Neural progenitor cell (in vitro differentiated cells): ENCODE measurements at places on chromosomes 4 and X. TPM values are rescaled to one million over a fixed set of nuclear protein-coding genes. Genes with fewer than 3 reads are reported as not detected.

Gene PIR
- total RNA-seq, result 40.2 and 45.0 TPM in 2 replicates

DNA sequence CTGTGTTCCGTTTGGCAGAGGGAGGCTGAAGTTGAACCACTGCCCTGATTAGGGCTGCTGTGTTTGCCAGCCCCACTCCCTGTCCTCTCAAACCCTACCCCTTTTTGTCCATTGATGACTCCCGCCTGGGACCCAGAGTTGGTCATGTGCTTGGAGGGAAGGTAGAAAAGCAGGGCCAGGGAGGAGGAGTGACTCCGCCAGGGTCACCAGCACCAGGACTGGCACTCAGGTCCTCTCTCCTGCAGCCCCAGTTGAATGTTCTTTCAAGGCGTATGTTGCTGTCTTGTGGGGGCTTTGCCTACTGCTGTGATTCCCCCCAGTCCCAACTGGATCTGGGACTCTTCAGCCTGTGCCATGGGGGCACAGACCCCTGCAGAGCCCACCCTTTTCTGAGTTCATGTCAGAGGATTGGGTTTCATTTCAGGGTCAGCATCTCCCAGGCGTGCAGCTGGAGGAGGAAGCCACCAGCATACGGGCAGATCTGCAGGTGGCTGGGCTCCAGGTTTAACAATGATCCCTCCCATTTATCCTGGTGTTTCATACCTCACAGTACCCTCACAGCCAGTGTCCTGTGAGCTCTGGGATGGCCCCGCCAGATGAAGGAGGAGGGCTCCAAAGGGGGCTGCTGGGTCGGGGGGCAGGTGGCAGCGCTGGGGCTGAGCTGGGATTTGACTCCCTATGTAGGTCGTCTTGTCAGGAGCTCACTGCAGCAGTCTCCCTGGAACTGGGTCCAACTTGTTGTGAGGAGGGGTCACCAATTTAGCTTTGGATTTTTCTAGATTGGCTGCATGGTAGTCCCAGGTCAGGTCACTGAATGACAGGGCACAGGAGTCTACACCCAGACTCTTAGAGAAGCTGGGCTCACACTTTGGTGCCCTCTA is 55.7 kb downstream of the MSX1 start:
- DNase-seq, result no peak
- no peaks in the 10 kb centered on the region for H3K36me3 ChIP-seq
- no peaks in the 10 kb centered on the region for H3K4me1 ChIP-seq
- H3K27me3 ChIP-seq, result peaks cover 3% of the 10 kb centered on the region

GRCh38 chr4:75484190-75484589 is 30.0 kb downstream of the RCHY1 start:
- no peak overlapping the region for H3K4me3 ChIP-seq
- no peaks in the 10 kb centered on the region for H3K27me3 ChIP-seq
- no peak overlapping the region for H3K27ac ChIP-seq
- peak; percentile 2 for DNase-seq
- peaks cover 4% of the 10 kb centered on the region for H3K4me1 ChIP-seq

DNA sequence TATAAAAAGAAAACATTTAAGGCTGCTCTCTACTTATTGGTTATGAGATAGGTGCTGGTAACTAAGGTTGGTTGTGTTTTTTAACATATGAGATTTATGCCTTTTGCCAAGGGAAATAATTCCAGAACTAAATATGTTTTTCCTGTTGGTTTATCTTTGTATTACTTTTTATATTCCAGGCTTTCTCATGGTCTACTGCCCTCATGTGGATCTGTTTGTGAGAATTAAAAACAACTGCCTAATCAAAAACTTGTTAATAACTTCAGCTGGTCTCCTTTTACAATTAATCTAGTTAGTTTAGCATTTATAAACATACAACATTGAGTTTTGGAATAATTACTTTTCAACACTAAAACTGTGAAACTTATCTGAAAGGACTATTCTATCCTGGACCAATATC is 1208.3 kb downstream of the ADGRL3 start:
- no peak overlapping the region for H3K4me3 ChIP-seq
- H3K27me3 ChIP-seq, result no peaks in the 10 kb centered on the region
- no peaks in the 10 kb centered on the region for H3K36me3 ChIP-seq
- no peaks in the 10 kb centered on the region for H3K4me1 ChIP-seq

- H3K4me1 ChIP-seq, result peaks cover 13% of the 10 kb centered on the region
- no peak overlapping the region for H3K4me3 ChIP-seq
- no peak overlapping the region for H3K27ac ChIP-seq
Measured at GRCh38 chr4:185011408-185011807, 6.9 kb upstream of the HELT start.

- H3K4me1 ChIP-seq, result no peaks in the 10 kb centered on the region
- H3K27ac ChIP-seq, result no peak overlapping the region
- H3K36me3 ChIP-seq, result no peaks in the 10 kb centered on the region
- no peak overlapping the region for H3K4me3 ChIP-seq
- no peak for DNase-seq
Measured at GRCh38 chrX:154419189-154419588, 7.8 kb downstream of the TAFAZZIN start.

GRCh38 chrX:68876731-68877130 is 47.9 kb downstream of the EFNB1 start:
- H3K27ac ChIP-seq, result no peak overlapping the region
- no peaks in the 10 kb centered on the region for H3K36me3 ChIP-seq
- no peak overlapping the region for H3K4me3 ChIP-seq

GRCh38 chr4:121209171-121209570 is 45.0 kb upstream of the TNIP3 start:
- no peaks in the 10 kb centered on the region for H3K36me3 ChIP-seq
- peaks cover 16% of the 10 kb centered on the region for H3K4me1 ChIP-seq
- H3K27ac ChIP-seq, result no peak overlapping the region
- DNase-seq, result no peak
- H3K4me3 ChIP-seq, result no peak overlapping the region

DNA sequence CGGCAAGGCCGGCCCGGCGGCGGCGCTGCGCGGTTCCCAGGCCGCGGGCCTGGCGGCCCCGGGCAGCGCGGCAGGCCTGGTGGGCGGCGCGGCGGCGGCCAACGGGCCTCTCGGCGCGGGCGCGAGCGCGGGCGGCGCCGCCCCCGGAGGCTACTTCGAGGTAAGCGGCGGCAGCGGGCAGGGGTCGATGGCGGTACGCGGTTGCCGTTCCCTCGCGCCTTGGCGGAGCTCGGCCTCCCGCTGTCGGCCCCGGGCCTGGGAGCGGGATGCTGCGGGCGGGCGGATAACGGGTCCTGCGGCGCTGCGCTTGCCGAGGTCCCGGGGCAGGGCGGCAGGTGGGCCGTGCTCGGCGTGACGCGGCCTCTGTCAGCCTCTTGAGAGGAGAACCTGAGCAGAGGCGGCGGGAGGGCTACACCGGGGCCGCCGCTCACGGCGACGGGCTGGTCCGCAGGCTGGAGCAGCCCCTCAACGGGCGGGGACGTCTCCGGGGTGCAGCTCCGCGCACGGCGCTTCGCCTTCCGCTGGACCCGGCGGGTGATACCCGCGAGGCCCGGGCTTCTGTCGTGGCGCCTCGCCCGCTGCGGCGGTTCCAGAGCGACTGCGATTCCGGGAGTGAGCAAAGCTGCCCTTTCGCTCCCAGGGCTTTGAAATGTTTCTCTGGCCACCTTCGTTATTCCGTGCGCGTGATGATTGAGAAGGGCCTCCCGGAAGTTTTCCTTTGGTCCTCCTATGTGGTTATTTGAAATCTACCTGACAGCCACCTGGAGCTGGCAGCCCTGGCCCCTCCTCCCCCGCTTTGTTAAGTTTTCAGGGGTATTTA is 774 bp downstream of the FAM193A start:
- no peaks in the 10 kb centered on the region for H3K27me3 ChIP-seq
- peak overlapping the region; percentile 99 for H3K4me3 ChIP-seq
- H3K36me3 ChIP-seq, result no peaks in the 10 kb centered on the region
- DNase-seq, result no peak
- H3K4me1 ChIP-seq, result peaks cover 11% of the 10 kb centered on the region
- peak overlapping the region; percentile 89 for H3K27ac ChIP-seq

Gene F11
- not detected in 2 replicates for total RNA-seq

Gene TMEM154
- 2.0 and 3.0 TPM in 2 replicates for total RNA-seq

GRCh38 chrX:5991393-5991792 is 237.3 kb downstream of the NLGN4X start:
- no peak for DNase-seq
- no peaks in the 10 kb centered on the region for H3K36me3 ChIP-seq
- no peak overlapping the region for H3K27ac ChIP-seq
- H3K4me3 ChIP-seq, result no peak overlapping the region
- peaks cover 4% of the 10 kb centered on the region for H3K4me1 ChIP-seq

DNA sequence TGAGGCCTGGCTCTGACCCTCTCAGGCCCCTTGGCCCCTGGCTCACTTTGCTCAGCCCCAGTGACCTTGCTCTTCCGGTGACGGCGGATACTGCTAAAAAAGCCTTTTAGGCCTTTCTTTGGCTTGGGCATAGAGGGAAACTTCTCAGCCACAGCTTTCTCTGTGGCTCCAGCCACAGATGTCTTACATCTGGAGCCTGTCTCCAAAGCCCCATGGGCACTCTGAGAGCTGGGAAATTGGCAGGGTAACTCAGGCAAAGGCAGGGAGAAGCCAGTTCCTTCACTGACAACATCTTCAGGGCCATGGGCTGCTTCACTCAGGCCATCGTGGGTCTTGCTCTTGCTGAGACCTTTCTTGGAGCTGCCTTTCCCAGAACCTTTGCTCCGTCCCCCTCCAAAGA is 12.8 kb downstream of the AMER1 start:
- H3K4me1 ChIP-seq, result no peaks in the 10 kb centered on the region
- H3K36me3 ChIP-seq, result no peaks in the 10 kb centered on the region
- H3K27ac ChIP-seq, result no peak overlapping the region
- no peak for DNase-seq

DNA sequence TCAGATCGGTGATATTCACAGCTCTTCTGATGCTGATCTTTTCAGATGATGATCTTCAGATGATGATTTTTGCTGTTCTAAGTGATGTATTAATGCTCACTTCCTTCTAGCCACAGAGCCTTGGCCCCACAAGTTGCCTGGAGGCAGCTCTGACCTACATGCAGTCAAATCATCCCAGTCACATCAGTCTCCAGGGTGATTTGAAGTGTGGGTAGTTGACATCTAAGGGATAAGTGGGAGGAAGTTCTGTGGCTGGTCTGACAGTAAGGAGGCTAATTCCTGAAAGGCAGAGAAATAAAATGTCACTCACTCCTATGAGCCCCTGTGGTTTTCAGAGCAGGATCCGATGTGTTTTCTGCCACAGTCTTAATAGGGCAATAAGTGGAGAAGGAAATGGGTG is 79.8 kb upstream of the RPL34 start:
- no peak overlapping the region for H3K4me3 ChIP-seq
- H3K36me3 ChIP-seq, result no peaks in the 10 kb centered on the region
- H3K4me1 ChIP-seq, result no peaks in the 10 kb centered on the region

Gene CPLX1
- total RNA-seq, result not detected in 2 replicates

DNA sequence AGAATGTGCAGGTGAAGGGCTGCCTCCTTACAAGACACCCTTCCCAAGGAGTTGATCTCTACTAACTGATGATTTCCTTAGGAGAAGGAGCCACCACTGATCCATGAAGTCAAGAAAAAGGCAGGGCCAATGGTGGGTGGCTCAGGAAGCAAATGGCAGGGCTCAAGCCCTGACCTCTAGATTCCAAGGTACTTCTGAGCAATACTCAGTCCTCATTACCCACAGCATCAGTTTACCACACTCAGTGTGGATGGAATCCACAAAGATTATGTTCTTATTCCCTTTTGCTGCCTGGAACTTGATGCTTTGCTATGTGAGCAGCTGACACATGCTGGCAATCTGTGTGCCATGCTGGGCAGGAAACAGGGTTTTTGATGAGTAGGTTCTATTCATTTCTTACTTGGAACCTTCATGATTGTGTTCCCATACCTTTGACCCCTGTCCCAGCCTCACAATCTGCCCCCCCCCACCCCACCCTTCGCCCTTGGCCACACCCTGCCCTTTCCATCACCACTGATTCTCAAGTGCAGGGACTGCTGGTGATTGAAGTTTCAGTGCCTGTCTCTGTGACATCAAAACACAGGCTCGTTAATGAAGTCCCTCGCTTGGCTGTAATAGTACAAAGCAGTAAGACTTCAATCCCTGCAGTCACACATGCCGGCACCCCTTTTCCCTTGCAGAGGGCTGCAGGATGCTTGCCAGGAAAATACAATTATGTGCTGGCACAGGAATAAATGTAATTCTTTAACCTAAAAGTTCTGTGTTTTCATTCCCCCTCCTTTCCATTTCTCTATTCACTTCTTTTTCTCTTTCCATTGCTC is 135.6 kb upstream of the GPC4 start:
- H3K4me3 ChIP-seq, result no peak overlapping the region
- peaks cover 9% of the 10 kb centered on the region for H3K36me3 ChIP-seq
- H3K4me1 ChIP-seq, result no peaks in the 10 kb centered on the region
- H3K27ac ChIP-seq, result no peak overlapping the region
- no peak for DNase-seq

GRCh38 chrX:96907516-96908272 is 24.0 kb downstream of the RPA4 start:
- no peak overlapping the region for H3K4me3 ChIP-seq
- no peaks in the 10 kb centered on the region for H3K36me3 ChIP-seq
- no peak for DNase-seq
- peaks cover 6% of the 10 kb centered on the region for H3K4me1 ChIP-seq

Gene IQCM
- 0.26 TPM in 1 of 2 replicates, not detected in the other for total RNA-seq

Gene ADH1B
- total RNA-seq, result not detected in 2 replicates

- no peak for DNase-seq
- H3K27me3 ChIP-seq, result no peaks in the 10 kb centered on the region
- no peak overlapping the region for H3K27ac ChIP-seq
- no peak overlapping the region for H3K4me3 ChIP-seq
- peaks cover 28% of the 10 kb centered on the region for H3K4me1 ChIP-seq
Measured at GRCh38 chrX:97158269-97158668, 274.6 kb downstream of the RPA4 start.
